ENCODE measurements at places on chromosomes 1 and 21.

- no peak for DNase-seq
These were observed 83.9 kb downstream of the MT1HL1 start for GRCh38 chr1:236920286-236920894.

- no peak for DNase-seq
These were observed 15.4 kb upstream of the EFHD2 start for GRCh38 chr1:15394258-15394690.

- DNase-seq = no peak
These were observed 71.6 kb upstream of the C1orf21 start for GRCh38 chr1:184315254-184315653.

- no peak for DNase-seq
These were observed 36.8 kb upstream of the SFPQ start for GRCh38 chr1:35229587-35230360.

All from T-helper 2 cell (primary cell).